GM23248 (cell line): ENCODE measurements at places on chromosomes 6 and 20. TPM values are rescaled to one million over a fixed set of nuclear protein-coding genes. Genes with fewer than 3 reads are reported as not detected.

- H3K27me3 ChIP-seq = no peaks in the 10 kb centered on the region
- H3K36me3 ChIP-seq = no peaks in the 10 kb centered on the region
- H3K4me3 ChIP-seq = no peak overlapping the region
- no peaks in the 10 kb centered on the region for H3K4me1 ChIP-seq
Measured at GRCh38 chr20:17142666-17143065, 84.2 kb upstream of the PCSK2 start.

GRCh38 chr6:136525586-136526195 lies 24.5 kb downstream of the MAP7 start:
- H3K4me1 ChIP-seq = peaks cover 14% of the 10 kb centered on the region; the same call in 1 of the 2 replicates
- no peak overlapping the region for H3K27ac ChIP-seq
- DNase-seq = no peak

GRCh38 chr6:156832231-156832647 lies 55.1 kb downstream of the ARID1B start:
- 0 out of 2 replicates have a peak, but pooled peaks cover 4% of the 10 kb centered on the region for H3K36me3 ChIP-seq
- H3K4me1 ChIP-seq = peaks cover 33% of the 10 kb centered on the region
- no peak overlapping the region for H3K4me3 ChIP-seq
- no peaks in the 10 kb centered on the region for H3K27me3 ChIP-seq
- DNase-seq = peak; percentile 28

DNA sequence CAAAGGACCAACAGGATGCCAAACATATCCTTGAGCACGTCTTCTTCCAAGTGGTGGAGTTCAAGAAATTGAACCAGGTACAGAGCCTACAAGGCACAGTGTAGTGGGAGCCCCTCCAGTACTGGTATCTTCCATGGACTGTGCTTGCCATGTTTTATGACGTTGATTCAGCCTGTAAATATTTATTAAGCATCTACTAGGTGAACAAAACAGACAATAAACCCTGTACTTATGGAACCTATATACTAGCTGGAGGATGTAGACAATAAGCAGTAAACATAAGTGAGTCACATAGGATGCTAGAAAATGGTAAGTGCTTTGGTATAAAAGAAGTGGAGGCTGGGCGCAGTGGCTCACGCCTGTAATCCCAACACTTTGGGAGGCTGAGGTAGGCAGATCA lies 24.4 kb upstream of the MYBL2 start:
- no peaks in the 10 kb centered on the region for H3K27me3 ChIP-seq
- H3K36me3 ChIP-seq = peaks cover 21% of the 10 kb centered on the region
- no peak for DNase-seq
- H3K27ac ChIP-seq = no peak overlapping the region
- H3K4me3 ChIP-seq = no peak overlapping the region

DNA sequence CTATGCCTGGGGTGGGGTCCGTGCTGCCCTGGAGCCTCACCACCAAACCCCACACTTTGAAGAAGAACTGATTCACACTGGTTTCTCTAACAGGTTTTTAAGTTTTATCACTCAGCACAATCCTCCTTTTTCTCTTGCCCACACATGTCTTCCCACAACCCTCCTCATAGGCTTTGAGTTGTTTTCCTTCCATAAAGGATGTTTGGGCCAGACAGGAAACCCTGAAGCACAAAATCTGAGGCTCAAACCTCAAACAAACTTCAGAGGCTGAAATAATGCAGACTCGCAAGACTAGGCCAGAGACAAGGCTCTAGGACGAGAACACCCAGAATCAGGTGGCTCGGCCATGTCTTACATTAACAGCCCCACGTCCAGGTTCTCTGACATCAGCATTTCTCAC lies 35.3 kb downstream of the EZR start:
- no peaks in the 10 kb centered on the region for H3K27me3 ChIP-seq
- H3K4me3 ChIP-seq = no peak overlapping the region
- DNase-seq = no peak

DNA sequence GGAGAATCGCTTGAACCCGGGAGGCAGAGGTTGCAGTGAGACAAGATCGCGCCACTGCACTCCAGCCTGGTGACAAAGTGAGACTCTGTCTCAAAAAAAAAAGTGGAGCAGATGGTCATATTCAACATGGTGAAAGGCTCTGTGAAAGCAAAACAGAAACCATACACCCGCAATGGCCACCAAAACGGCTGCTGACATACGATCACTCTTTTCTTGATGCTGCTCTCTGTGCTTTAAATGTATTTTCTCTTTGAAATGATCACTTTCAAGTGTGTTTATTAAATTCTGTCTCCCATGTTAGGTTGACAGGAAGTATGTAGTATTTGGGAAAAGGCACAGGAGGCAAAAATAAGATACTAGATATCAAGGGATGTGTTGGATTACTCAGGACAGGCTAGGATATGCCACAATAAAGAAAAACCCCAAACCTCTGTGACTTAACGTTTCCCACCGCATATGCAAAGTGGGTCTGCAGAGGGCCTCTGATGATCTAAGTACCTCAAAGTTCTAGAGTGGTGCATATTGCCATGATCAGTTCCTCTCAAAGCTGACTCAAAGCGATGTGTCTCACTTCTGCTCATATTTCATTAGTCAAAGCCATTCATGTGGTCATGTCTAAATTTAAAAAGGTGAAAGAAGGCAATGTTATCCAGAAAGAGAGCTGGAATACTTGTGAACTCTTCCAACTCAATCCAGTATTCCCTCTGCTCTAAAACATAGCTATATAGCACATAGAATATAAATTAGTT lies 155.1 kb upstream of the SOX4 start:
- no peak overlapping the region for H3K4me3 ChIP-seq
- no peaks in the 10 kb centered on the region for H3K4me1 ChIP-seq
- no peak overlapping the region for H3K27ac ChIP-seq
- DNase-seq = no peak

GRCh38 chr20:103456-103855 lies 16.0 kb downstream of the DEFB125 start:
- no peak overlapping the region for H3K4me3 ChIP-seq
- H3K4me1 ChIP-seq = no peaks in the 10 kb centered on the region
- no peaks in the 10 kb centered on the region for H3K36me3 ChIP-seq
- H3K27ac ChIP-seq = no peak overlapping the region
- no peaks in the 10 kb centered on the region; the same call in 1 of the 2 replicates for H3K27me3 ChIP-seq

DNA sequence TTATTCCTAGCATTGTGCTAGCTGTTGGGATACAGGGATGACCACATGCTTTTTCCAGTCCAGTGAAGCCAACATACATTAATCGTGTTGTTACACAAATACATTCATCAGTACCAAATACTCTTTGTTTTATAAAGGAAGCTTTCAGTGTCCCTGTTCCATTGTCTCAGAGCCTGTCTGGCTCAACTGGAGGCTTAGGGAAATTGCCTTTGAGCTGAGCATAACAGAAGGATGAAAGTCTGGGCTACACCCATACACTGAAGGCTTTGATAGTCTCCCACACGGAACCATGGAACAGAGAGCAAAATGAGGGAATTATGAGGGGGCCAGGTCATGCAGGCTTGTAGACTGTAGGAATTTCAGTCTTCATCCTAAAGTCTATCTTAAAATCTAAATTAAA lies 126.4 kb upstream of the KCNQ5 start:
- no peak overlapping the region for H3K27ac ChIP-seq
- no peaks in the 10 kb centered on the region for H3K4me1 ChIP-seq
- no peak overlapping the region for H3K4me3 ChIP-seq
- no peaks in the 10 kb centered on the region for H3K36me3 ChIP-seq
- DNase-seq = no peak

DNA sequence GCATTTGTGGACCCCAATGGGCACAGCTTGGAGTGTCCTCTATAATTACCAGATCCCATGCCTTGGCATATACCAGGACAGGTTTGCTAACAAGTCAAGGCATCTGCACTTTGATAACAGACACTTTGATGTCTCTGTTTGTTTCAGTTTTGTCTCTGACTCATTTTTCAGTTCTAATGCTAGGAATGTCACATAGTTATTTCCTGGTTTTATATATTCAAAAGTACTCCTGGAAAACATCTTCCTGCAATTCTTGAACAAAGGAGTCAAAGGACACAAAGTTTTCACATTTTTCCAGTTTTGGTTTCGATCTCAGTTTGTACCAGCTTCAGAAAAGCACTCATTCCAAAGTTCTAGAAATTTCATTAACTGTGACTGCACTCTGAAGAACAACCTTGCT lies 188.1 kb downstream of the FOXC1 start:
- H3K4me3 ChIP-seq = no peak overlapping the region
- no peaks in the 10 kb centered on the region for H3K36me3 ChIP-seq
- H3K27me3 ChIP-seq = no peaks in the 10 kb centered on the region
- H3K27ac ChIP-seq = no peak overlapping the region

- H3K27me3 ChIP-seq = no peaks in the 10 kb centered on the region
- H3K27ac ChIP-seq = no peak overlapping the region
- no peaks in the 10 kb centered on the region for H3K36me3 ChIP-seq
- no peaks in the 10 kb centered on the region for H3K4me1 ChIP-seq
- H3K4me3 ChIP-seq = no peak overlapping the region
- no peak for DNase-seq
Measured at GRCh38 chr6:51654647-51655046, 432.8 kb downstream of the PKHD1 start.

GRCh38 chr6:113862112-113862511 lies 5.0 kb downstream of the MARCKS start:
- peak overlapping the region; percentile 100; the same call in 1 of the 2 replicates for H3K27ac ChIP-seq
- DNase-seq = no peak
- no peaks in the 10 kb centered on the region for H3K27me3 ChIP-seq
- peaks cover 25% of the 10 kb centered on the region for H3K36me3 ChIP-seq
- H3K4me3 ChIP-seq = peak overlapping the region; percentile 100
- peaks cover 22% of the 10 kb centered on the region for H3K4me1 ChIP-seq

- no peaks in the 10 kb centered on the region for H3K4me1 ChIP-seq
- H3K27ac ChIP-seq = no peak overlapping the region
- H3K36me3 ChIP-seq = no peaks in the 10 kb centered on the region
Measured at GRCh38 chr6:155234687-155235086, 29.1 kb upstream of the CLDN20 start.

- no peak for DNase-seq
- no peaks in the 10 kb centered on the region for H3K4me1 ChIP-seq
- no peak overlapping the region for H3K27ac ChIP-seq
Measured at GRCh38 chr6:161804838-161805237, 531.0 kb upstream of the AGPAT4 start.

- no peak overlapping the region for H3K4me3 ChIP-seq
- no peak overlapping the region for H3K27ac ChIP-seq
- no peaks in the 10 kb centered on the region for H3K27me3 ChIP-seq
- peaks cover 13% of the 10 kb centered on the region for H3K4me1 ChIP-seq
Measured at GRCh38 chr6:113772961-113773360, 84.2 kb upstream of the MARCKS start.

DNA sequence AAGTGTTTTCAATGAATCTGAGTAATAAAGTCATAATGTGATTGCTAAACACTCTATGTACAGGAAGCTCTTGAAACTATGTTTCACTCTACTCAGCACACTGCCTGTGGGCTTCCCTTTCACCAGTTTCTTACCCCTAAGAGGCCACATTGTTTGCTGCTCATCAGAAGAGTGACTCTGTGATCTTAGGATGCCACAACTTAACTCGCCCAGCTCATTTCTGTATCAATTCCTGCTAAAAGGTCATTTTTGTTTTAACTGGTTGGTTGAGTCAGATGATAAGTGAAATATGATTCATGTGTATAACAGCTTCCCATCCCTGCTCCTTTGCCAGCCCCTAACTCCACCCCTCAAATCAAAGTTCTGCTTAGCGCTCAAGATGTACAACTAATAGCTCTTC lies 9.8 kb upstream of the NDUFAF4 start:
- H3K4me3 ChIP-seq = no peak overlapping the region
- no peaks in the 10 kb centered on the region for H3K36me3 ChIP-seq
- no peak overlapping the region for H3K27ac ChIP-seq
- DNase-seq = peak; percentile 36
- peaks cover 31% of the 10 kb centered on the region for H3K27me3 ChIP-seq

DNA sequence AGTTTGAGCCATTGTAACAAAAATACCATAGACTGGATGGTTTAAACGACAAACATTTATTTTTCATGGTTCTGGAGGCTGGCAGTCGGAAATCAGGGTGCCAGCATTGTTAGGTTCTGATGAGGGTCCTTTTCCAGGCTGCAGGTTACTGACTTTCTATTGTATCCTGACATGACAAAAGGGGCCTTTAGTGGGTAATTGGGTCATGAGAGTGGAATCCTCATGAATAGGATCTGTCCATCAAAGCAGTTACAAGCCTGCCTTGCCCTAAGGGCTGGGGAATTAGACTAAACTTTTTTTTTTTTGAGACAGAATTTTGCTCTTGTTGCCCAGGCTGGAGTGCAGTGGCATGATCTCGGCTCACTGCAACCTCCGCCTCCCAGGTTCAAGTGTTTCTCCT lies 347.9 kb upstream of the TSHZ2 start:
- no peaks in the 10 kb centered on the region for H3K27me3 ChIP-seq
- no peak overlapping the region for H3K27ac ChIP-seq
- H3K4me1 ChIP-seq = peaks cover 13% of the 10 kb centered on the region
- H3K4me3 ChIP-seq = no peak overlapping the region

DNA sequence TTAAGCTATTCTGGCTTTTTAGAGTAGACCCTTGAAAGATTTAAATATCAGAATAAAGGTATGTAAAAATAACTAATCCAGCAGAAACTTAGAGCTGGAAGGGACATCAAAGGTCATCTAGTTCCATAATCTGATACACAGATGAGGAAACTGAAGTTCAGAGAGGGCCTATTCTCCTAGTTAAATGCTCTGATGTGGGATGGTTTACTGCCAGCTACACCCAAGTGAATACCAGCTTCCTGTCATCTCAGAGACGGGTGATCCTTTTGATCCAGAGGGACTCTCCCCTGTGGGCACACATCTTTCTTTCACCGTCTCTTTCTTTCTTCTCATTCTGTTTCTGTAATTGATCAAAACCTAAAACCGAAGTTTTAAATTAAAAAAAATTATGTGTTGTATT lies 94.1 kb downstream of the MAN1A1 start:
- H3K27me3 ChIP-seq = no peaks in the 10 kb centered on the region
- no peak overlapping the region for H3K4me3 ChIP-seq
- 0 out of 2 replicates have a peak, but pooled peaks cover 2% of the 10 kb centered on the region for H3K4me1 ChIP-seq
- no peaks in the 10 kb centered on the region for H3K36me3 ChIP-seq
- no peak for DNase-seq

DNA sequence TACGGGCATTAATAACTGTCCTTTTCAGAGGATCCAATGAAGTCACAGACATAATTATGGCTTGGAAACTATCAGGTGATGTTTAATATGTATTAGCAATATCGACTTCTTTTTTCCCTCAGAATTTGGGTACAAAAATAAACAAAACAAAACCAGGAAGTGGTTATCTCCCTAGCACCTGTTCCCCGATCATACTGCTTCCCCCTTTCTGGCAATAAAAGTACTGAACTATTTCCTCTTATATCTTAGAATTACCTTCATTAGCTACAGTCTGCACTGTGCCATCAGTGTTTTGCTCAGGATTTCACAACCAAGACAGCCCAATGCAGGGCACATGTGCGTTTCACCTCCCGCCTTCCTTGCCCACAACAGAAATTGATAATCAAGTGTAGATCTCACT lies 216.9 kb upstream of the BTBD3 start:
- no peaks in the 10 kb centered on the region for H3K36me3 ChIP-seq
- no peak for DNase-seq
- H3K4me3 ChIP-seq = no peak overlapping the region

PRKN gene
- total RNA-seq = 0.63 and 2.3 TPM in 2 replicates

RBM24 gene
- 7.3 and 7.9 TPM in 2 replicates for total RNA-seq

C2 gene
- 1.3 and 2.1 TPM in 2 replicates for total RNA-seq

NRN1 gene
- total RNA-seq = 78.5 and 94.6 TPM in 2 replicates
